Effector memory CD8-positive, alpha-beta T cell (primary cell): ENCODE measurements at places on chromosomes 7 and 10.

DNA sequence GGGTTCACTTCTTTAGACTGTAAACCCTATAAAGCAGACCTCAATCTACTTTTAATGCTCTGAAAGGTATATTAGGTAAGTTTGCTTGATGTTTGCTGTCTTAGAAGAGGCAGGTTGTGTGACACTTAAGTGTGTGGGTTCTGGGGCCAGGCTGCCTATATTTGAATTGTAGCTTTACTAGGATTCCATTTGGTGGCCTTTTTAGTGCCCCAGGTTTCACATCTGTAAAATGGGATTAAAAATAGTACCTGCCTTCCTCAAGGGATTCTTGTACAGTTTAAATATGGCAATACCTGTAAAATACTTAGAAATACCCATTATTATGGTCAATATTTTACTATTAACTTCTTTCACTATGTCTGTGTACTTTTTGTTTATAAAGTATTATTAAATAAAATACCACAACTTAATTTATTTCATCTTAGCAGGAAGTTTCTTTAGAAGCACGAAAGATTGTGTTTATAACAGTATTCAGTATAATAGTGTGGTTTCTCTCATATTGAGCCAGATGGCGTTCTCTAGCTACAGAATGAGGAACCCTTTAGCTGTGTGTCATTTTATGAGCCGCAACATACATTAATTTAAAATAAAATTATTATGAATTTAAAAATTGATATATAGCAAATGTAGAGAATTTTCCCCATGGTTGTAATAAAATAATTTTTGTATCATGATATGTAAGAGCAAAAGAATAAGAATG, 94.2 kb downstream of the CDK14 start:
- no peak overlapping the region for H3K27ac ChIP-seq
- DNase-seq, result no peak
- no peaks in the 10 kb centered on the region for H3K27me3 ChIP-seq
- no peak overlapping the region for H3K4me3 ChIP-seq
- no peaks in the 10 kb centered on the region for H3K36me3 ChIP-seq
- no peaks in the 10 kb centered on the region for H3K4me1 ChIP-seq

DNA sequence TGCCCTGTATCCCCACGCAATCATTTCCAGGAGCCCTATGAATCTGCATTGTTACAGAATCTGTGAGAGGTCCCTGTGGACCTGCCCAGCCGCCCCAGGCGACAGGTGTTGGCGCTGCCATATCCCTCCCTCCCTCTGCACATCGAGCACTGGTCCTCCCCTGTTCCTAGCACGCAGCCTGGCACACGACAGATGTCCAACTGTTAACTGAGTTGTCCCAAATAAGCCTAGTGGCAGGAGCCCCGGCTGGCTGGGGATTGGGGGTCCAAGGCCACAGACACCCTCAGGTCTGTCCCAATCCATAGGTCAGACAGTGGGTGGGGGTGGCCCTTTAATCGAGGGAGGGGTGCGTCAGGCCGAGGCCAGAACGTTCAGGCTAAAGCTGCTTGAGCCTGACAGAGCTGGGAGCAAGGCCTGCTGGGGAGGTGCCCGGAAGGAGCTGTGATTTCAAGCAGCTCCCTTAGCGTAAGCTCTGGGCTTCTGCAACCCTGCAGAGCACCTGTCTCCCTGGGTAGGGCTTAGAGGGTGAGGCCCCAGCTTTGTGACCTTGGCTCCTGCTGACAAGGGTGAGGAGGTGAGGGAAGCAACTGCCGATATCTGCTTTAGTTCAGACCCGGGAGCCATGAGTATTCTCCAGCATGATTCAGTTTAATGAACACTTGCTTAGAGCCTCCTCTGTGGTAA, 40.1 kb downstream of the ADRA2A start:
- H3K36me3 ChIP-seq, result no peaks in the 10 kb centered on the region
- peaks cover 19% of the 10 kb centered on the region for H3K27me3 ChIP-seq
- no peak for DNase-seq
- peaks cover 12% of the 10 kb centered on the region for H3K4me1 ChIP-seq
- no peak overlapping the region for H3K4me3 ChIP-seq

GRCh38 chr10:121669028-121669374, 70.8 kb upstream of the FGFR2 start:
- no peak overlapping the region for H3K4me3 ChIP-seq
- no peaks in the 10 kb centered on the region for H3K36me3 ChIP-seq
- H3K27me3 ChIP-seq, result peaks cover 55% of the 10 kb centered on the region
- no peak for DNase-seq

- no peaks in the 10 kb centered on the region for H3K27me3 ChIP-seq
- DNase-seq, result no peak
- H3K4me1 ChIP-seq, result peaks cover 4% of the 10 kb centered on the region
- H3K4me3 ChIP-seq, result no peak overlapping the region
- no peaks in the 10 kb centered on the region for H3K36me3 ChIP-seq
These were observed 19.5 kb downstream of the ANLN start for GRCh38 chr7:36409180-36409579.

DNA sequence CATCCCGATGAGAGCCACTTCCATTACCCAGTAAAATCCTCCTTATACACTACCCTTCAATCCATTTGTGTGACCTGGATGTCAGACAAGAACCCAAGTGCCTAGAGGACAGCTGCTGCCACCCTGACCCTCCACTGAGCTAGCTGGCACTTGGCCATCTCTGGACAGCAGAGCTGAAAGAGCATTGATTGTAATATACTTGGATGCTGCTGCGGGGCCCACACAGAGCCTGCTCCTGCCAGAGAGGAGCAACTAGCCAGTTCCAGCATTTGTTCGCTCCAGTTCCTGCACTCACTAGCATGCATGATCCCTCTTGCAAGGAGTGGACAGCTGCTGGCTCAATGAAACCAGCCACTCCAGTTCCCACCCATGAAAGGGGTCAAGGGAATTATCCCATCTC, 8.4 kb upstream of the TMEM254 start:
- no peak overlapping the region for H3K27ac ChIP-seq
- DNase-seq, result no peak
- H3K4me3 ChIP-seq, result no peak overlapping the region

GRCh38 chr10:107718864-107719263, 554.4 kb upstream of the SORCS1 start:
- no peaks in the 10 kb centered on the region for H3K27me3 ChIP-seq
- no peaks in the 10 kb centered on the region for H3K36me3 ChIP-seq
- no peaks in the 10 kb centered on the region for H3K4me1 ChIP-seq

GRCh38 chr10:126252884-126253610, 135.2 kb downstream of the ADAM12 start:
- no peaks in the 10 kb centered on the region for H3K27me3 ChIP-seq
- H3K4me1 ChIP-seq, result peaks cover 3% of the 10 kb centered on the region
- H3K4me3 ChIP-seq, result no peak overlapping the region
- no peak overlapping the region for H3K27ac ChIP-seq
- no peak for DNase-seq
- peaks cover 2% of the 10 kb centered on the region for H3K36me3 ChIP-seq

DNA sequence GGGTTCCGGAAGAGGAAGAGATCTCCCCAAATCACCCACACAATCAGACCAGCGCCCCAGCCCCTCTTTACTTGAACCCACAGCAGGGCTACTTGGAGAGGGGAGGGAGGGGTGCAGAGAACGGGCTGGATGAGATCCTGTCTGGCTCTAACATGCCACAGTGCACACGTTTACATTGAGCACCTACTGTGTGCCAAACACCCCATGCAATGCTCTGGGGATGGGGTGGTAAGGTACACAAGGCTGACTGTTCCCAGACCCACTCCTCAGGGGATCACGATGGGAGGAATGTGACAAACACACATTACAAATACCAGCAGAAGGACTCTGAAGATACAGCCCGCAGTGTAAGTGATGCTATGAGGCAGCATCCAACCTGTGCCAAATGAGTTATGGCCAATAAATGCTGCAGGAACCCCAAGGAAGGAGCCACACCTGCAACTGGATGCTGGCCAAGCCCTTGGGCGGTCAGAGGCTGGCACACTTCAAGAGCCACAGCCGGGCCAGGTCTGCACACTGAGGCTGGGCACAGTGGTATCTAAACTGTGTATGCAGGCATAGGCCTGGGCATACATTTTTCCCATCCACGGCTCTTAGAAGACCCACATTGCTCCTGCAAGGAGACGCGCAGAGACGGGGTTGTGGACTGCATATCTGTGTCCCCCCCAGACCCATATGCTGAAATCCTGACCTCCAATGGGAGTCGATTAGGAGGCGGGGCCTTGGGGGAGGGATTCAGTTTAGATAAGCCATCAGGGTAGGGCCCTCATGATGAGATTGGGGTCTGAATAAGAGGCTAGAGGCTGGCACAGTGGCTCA, 6.4 kb downstream of the SPOCK2 start:
- peak overlapping the region; percentile 74 for H3K4me3 ChIP-seq
- H3K36me3 ChIP-seq, result peaks cover 100% of the 10 kb centered on the region
- DNase-seq, result peak; percentile 5
- peaks cover 85% of the 10 kb centered on the region for H3K4me1 ChIP-seq
- H3K27ac ChIP-seq, result peak overlapping the region; percentile 99
- no peaks in the 10 kb centered on the region for H3K27me3 ChIP-seq

DNA sequence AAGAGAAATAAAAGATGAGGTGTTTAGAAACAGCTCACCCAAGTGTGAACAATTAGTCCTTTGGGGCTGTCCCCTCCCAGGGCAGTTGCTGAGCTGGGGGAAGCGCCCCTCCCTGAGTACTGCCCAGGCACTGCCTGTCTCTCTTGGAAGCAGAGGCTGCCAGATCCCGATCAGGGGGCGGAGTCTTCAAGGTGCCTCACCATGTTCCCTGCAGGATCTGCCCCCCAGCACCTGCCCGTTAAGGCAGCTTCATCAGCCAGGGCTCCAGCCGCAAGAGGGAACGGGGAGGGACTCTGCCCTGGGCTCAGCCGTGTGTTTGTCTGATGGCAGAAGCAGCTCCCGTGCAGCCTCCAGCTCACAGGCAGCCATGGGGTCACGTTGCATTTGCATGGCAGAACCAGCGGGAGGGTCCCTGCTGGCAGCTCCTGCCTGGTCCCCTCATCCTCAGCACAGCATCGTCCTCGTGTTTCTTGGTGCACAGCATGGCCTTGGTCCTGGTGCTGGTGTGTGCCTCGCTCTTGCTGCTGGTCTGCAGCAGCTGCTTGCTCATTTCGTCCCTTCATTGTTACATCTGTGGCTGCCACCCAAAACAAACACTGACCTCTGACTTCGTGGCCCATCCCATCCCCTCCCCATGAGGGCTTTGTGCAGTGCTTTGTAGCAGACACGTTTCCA, 10.7 kb upstream of the DPYSL4 start:
- H3K4me3 ChIP-seq, result no peak overlapping the region
- no peak for DNase-seq
- H3K27ac ChIP-seq, result no peak overlapping the region
- peaks cover 5% of the 10 kb centered on the region for H3K4me1 ChIP-seq

DNA sequence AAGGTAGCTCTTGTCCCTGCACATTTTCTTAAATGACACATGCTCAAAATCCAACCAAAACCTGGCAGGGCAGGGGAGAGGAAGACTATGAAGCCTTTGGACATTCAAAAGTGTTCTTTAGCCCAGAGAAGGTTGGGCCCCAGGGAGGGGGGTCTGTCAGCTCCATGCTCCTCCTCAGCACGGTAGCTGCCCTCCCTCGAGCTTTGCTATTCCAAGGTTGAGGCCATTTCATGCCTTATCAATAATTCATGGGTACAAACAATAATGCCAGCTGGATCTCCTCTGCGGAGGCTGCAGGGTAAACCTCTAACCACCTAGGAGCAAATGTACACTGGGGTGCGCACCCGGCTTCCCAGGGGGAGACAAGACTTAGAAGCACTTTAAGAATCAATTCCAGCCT, 61.5 kb downstream of the SLIT1 start:
- no peak overlapping the region for H3K4me3 ChIP-seq
- H3K4me1 ChIP-seq, result no peaks in the 10 kb centered on the region

GRCh38 chr7:66348959-66349358, 143.8 kb downstream of the TPST1 start:
- no peak overlapping the region for H3K4me3 ChIP-seq
- peaks cover 16% of the 10 kb centered on the region for H3K27me3 ChIP-seq
- H3K36me3 ChIP-seq, result no peaks in the 10 kb centered on the region
- no peak overlapping the region for H3K27ac ChIP-seq
